Stimulated activated CD4-positive, alpha-beta T cell treated with anti-CD3 and anti-CD28 coated beads, TNF-alpha, amount 100 ng/mL, for 4 hours (primary cell): ENCODE measurements at places on chromosomes 3 and 15.

DNA sequence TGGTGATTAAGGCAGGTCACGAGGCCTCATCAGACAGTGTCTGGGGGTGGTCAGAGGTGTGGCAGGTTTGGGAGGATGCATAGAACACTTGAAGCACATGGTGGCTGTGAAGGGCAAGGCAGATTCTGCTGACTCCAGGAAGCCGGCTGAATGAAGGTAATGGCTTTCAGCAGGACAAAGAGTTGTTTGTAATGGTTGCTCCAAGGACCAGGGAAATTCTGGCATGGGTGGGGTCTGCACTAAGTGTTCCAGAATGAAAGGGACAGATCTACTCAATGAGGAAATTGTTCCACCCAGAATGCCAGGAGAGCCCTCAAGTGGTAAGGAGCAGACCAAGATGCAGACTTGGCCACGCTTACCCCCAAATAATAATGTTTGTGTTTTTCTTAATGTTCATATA lies 70.7 kb upstream of the ACAD9 start:
- no peak for DNase-seq

GRCh38 chr3:194306771-194307640 lies 44.1 kb downstream of the CPN2 start:
- no peak for DNase-seq

DNA sequence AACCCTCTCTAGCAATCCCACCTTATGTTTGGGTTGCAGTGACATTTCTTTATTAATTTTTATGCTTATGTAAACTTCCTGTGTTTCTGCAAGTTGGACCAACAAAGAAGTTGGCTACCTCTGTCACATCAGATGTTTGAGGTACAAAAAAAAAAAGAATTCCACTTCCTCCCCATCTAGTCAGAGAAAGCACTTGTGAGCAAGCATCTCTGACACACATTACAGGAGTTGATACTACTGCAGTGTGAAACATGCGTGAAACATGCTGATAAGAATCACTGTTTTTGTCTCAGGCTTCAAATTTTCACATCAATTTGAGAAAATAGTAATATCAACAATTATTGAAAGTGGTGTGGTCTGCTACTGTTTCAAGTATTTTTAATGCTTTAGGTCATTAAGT lies 1.3 kb downstream of the SCAANT1 start:
- DNase-seq: no peak

- no peak for DNase-seq
Observed at GRCh38 chr15:26095710-26096330, 232.7 kb upstream of the ATP10A start.

DNA sequence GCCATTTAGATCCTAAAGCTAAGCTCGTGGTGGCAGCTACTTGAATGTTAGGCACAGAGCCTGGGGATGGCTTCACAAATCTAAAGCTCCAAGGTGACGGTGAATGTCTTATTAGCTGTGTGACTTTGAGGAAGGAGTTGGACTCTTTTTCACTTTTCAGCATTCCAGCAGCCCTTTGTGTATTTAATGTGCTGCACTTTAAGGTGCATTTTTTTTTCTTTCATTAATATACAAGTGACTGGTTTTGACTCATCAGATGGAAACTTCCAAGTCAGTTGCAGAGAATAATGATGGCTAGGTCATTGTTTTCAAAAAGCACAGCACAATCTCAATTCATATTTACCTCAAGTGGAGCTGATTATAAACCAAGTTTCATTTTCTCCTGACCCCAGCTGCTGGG lies 55.8 kb downstream of the TMED3 start:
- DNase-seq: no peak

GRCh38 chr15:76060118-76060989 lies 569 bp downstream of the TMEM266 start:
- DNase-seq: no peak

GRCh38 chr3:82353306-82354171 lies 592.1 kb upstream of the GBE1 start:
- no peak for DNase-seq

DNA sequence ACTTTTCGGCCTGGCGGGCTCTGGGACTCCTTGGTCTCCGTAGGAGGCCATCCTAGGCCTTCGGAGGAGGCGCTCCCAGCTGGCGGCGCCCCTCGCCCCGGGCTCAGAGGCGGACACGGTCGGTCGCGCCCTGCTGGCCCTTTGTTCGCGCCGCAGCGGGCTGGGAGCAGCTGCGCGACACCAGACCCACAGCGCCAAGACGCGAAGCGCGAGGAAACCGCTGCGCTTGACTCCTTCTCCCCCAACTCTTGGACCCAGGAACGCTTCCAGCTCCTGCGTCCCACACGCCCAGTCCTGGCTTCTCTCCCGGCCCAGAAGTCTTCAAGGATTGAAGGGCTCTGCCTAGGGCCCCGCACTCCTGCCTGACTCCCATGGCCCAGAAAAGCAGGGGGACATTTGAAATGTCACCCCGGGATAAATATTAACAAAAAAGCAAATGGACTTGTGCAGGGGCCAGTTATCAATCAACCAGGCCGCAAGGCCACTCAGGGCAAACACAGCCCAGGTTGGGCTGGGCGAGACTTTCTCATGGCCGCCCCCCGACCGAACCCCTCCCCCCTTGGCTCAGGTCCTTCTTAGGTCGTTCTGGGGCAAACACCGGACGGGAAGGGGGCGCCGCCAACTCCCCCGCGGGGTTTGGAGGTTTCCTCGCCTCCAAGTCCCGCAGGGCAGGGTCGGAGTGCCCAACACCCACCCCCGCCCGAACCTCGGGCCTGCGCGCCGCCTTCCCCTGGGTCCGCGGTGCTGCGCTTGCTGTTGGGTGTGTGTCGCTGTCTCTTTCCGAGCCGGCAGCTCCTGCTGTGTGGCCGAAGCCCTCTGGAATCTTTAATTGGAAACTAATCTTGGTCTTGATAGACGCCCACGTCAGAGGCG lies 5.1 kb downstream of the ONECUT1 start:
- DNase-seq: no peak

GRCh38 chr3:184022323-184022722 lies 4.6 kb upstream of the ABCC5 start:
- DNase-seq: no peak

- DNase-seq: no peak
Observed at GRCh38 chr3:4314688-4315087, 11.5 kb downstream of the SETMAR start.

DNA sequence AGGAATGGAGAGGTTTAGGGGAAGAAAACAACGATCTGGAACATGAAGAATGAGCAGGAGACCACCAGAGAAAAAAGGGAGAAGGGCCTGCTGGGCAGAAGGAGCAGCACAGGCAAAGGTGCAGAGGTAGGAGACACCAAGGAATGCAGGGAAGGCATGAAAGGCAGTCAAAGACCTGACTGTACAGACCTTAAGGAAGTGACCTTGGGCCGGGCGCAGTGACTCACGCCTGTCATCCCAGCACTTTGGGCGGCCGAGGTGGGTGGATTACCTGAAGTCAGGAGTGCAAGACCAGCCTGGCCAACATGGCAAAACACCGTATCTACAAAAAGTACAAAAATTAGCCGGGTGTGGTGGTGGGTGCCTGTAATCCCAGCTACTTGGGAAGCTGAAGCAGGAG lies 157.7 kb upstream of the ATP10A start:
- no peak for DNase-seq

- DNase-seq: no peak
Observed at GRCh38 chr15:77568014-77568972, 64.4 kb downstream of the LINGO1 start.

GRCh38 chr15:76057332-76058000 lies 2.3 kb upstream of the TMEM266 start:
- DNase-seq: peak; percentile 18

- no peak for DNase-seq
Observed at GRCh38 chr3:48446043-48446424, 503 bp upstream of the ATRIP start.

- no peak for DNase-seq
Observed at GRCh38 chr15:76158226-76158625, 98.4 kb downstream of the TMEM266 start.

DNA sequence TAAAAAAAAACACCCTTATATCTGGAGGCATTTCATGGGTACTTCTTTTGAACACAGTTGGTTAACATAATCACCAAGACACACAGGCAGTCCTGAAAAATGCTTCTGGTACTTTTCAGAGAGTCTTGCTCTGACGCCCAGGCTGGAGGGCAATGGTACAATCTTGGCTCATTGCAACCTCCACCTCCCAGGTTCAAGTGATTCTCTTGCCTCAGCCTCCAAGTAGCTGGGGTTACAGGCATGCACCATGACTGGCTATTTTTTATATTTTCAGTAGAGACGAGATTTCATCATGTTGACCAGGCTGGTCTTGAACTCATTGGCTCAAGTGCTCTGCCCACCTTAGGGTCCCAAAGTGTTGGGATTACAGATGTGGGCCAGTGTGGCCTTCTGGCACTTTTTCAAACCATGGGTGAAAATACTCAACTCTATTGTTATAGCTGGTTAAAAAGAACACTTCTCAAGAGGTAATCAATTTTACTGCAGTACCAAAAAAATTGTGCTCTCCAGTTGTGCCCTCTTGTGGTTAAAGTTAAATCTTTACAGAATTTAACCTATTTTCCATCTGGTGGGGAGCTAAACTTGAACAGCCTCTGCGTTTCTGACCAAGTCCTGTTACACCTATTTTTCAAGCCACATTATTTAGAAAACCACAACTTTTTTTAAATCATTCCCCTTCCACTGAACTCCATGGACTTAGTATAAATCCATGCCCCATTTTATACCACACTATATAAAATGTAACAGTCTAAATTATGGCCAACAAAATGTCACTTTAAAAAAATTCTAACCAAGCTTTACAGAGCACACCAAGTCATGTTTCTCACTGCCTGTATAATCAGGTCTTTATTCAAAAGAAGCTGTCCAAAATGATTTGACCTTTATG lies 1.2 kb upstream of the SNAPC5 start:
- DNase-seq: no peak

DNA sequence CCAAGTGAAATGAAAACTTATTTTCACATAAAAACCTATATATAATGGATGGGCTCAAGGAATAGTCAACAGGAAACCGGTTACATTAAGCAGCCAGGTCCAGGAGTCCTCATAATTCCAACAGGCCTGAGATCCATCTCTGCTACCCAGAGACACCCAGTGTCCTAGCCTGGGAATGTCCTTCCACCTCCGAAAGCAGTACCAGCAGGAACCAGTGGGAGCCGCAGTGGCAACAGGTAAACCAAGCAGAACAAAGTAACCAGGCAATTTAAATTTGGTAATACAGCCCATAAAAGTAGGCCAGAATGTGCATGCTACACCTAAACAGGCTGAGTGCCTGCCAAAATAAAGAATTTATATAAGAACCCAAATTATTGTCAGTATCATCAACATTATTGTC lies 195.6 kb downstream of the ZBBX start:
- no peak for DNase-seq
